Adipocyte (in vitro differentiated cells): ENCODE measurements at places on chromosomes 3 and 15.

- peak; percentile 72 for DNase-seq
Observed at GRCh38 chr3:121748680-121749275, 763 bp downstream of the GOLGB1 start.

DNA sequence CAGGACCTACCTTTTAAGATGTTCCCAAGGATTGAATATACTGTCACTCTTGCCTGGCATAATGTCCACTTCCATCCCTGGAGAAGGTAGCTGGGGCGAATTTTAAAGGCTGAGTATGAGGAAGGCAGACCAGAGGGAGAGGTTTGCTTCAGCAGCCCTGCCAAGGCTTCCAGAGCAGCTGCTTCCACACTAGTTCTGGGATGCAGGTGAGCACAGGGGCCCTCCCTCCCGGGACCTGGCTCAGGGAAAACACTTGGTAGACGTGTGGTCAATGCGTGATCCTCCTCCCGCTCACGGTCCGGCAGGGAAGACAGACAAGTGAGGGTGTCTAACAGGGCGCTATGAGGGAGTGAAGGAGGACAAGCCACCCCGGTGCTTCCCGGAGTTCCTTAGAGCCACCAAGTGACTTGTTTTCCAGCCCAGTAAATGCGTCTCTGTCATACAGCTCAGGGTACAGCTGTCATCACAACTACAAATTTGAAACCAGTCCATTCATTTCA lies 327.6 kb downstream of the ARRDC4 start:
- DNase-seq = no peak

- no peak for DNase-seq
Observed at GRCh38 chr3:105422645-105423044, 55.9 kb downstream of the ALCAM start.

DNA sequence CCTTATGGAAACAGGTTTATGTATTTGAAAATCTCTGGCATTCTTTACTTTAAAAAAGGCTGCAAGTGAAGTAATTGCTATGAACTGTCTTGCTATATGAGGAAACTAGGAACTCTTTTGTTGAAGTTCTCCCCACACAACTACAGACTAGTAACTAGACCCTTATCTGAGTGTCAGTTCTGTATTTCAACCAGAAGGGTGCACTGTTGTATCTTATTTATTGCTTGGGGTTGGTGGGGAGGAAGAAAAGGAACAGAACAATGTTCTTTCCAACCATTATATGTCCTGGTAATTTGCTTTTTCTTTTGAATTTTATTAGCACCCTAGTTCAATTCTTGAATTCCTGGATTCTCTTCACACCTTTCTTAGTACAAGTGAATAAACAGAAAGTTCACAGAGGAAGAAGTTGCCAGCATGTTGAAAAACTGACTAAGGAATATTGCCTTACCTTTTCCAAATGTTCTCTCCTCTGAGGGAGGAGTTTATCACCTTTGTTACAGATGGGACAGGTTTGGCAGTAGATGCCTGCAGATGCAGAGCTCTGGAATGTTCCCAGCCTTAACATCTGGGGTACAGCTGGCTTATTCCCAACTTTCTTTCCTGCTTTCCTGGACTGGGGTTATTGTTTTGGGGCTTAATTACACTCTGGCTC lies 162.4 kb upstream of the CFAP20DC start:
- peak; percentile 85 for DNase-seq

DNA sequence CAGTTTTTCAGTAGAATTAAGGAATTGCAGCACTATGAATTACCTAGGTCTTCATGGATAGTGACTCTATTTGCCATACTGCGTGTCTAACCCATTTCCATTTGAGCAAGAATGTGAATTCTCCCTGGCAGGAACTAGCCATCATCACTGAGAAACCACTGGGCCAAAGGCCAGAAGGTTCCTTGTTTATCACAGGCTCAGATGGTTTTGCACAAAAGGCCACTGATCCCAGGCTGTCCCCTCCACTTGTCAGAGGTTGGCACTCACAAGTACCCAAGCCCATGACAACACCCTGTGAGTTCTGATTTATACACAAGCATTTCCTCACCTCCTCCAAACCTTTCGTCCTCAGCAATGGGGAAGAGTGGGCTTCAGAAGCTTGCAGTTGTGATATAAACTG lies 131.8 kb downstream of the FOXB1 start:
- DNase-seq = no peak

- no peak for DNase-seq
Observed at GRCh38 chr3:139339219-139339906, 4.5 kb upstream of the MRPS22 start.

DNA sequence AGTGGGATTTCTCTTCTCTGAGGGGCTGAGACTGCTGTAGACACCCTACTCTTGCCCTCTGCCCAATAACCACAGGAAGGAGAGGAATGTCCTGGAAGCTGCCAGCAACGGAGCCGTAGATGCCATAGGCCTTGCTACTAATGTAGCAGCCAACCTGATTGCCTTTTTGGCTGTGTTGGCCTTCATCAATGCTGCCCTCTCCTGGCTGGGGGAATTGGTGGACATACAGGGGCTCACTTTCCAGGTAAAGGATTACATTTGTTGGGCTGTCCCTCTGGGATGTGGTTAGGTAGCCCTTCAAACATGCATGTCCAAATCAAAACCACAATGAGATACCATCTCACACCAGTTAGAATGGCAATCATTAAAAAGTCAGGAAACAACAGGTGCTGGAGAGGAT lies 16.1 kb downstream of the SLC28A2 start:
- no peak for DNase-seq

- DNase-seq = no peak
Observed at GRCh38 chr3:184811034-184811433, 932 bp upstream of the VPS8 start.

- no peak for DNase-seq
Observed at GRCh38 chr15:45242289-45242688, 9.7 kb upstream of the SLC28A2 start.

- no peak for DNase-seq
Observed at GRCh38 chr3:98014268-98014585, 20.9 kb downstream of the GABRR3 start.

DNA sequence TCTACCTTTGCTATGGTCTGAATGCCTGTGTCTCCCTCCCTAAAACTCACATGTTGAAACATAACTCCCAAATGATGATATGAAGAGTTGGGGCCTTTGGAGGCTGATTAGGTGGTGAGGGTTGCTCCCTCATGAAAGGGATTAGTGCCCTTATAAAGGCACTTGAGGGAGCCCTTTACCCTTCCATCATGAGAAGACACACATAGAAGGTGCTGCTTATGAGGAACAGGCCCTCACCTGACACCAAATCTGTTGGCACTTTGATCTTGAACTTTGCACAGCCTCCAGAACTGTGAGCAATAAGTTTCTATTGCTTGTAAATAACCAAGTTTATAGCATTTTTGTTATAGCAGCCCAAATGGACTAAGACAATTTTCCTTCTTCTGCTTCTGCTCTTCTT lies 76.2 kb upstream of the ADAMTS9 start:
- DNase-seq = no peak

- DNase-seq = peak; percentile 64
Observed at GRCh38 chr15:65980824-65981456, 111.6 kb downstream of the RAB11A start.

GRCh38 chr3:84547207-84547606 lies 411.6 kb upstream of the CADM2 start:
- DNase-seq = no peak

DNA sequence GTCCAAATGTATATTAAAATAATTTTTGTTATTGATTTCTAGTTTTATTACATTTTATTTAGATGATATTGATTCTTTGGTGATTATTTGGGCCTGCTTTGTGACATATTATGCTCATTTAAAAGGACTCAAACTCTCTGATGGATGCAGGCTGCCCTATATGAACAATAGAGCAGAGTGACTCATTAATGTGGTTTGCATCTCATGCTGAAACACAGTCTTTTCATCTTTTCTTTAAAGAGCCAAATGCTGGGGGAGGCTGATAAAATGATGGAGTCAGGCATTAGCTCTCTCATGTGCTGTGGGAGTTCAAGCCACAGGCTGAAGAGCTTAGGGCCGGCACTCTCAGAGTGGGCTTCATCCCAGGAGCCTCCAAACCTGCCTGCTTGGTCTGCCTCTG lies 7.2 kb downstream of the PLA1A start:
- peak; percentile 22 for DNase-seq

DNA sequence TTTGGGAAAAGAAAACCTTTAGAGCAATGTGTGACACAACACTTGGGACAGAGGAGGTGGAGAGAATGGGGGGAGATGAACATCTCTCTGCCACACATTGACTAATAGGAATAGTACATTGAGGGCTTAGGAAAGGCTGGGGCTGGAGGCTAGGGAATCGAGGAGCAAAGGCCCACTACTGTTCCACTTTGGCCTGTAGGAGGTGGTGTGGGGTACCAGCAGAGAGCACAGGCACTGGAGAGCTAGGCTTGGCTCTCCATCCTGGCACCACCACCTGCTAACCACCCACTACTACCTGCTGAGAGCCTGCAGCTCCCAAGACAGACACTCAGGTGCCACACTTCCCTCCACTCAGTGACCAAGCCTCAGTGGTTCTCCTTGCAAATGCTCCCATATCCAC lies 19.4 kb downstream of the CCDC32 start:
- no peak for DNase-seq

- DNase-seq = no peak
Observed at GRCh38 chr3:60046210-60046609, 996.4 kb upstream of the CFAP20DC start.

GRCh38 chr3:54931182-54931581 lies 3.3 kb upstream of the LRTM1 start:
- no peak for DNase-seq

GRCh38 chr3:124246949-124247348 lies 255.0 kb upstream of the ROPN1 start:
- peak; percentile 16 for DNase-seq

- DNase-seq = no peak
Observed at GRCh38 chr3:94709249-94709902, 646.5 kb downstream of the NSUN3 start.

DNA sequence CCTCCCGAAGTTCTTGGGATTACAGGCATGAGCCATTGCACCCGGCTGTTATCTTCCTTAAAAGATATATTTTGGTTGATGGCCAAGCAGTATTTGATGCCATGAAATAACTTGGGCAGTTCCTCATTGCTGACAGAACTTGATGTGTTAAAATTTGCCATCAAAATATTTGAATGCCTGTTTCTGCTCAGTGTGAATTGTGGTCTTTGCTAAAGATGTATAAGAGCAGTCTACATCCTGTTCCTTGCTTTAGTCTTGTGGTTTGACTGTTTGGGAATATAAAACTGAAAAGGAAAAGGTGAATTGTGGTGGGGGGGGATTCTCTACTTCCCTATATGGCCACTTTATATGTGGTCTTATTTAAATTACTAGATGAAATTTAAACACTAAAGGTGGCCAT lies 14.0 kb downstream of the TRIM71 start:
- DNase-seq = no peak

DNA sequence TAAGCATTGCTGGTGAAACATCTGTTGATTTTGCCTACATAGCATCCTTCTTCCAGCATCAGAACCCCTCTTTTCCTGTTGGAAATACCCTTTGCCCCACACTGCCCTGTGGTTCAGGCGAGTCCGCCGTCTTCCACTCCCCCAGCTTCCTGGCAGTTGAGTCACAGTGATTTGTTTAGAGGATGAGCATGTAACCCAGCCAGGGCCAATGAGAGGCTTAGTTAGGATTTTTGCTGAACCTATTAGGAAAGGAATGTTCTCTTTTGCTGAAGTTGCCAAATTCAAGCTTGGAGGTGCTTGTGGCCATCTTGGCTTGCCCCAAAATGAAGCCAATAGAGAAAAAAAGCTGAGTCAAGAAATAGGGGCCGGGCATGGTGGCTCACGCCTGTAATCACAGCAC lies 19.0 kb upstream of the MEX3B start:
- DNase-seq = no peak

DNA sequence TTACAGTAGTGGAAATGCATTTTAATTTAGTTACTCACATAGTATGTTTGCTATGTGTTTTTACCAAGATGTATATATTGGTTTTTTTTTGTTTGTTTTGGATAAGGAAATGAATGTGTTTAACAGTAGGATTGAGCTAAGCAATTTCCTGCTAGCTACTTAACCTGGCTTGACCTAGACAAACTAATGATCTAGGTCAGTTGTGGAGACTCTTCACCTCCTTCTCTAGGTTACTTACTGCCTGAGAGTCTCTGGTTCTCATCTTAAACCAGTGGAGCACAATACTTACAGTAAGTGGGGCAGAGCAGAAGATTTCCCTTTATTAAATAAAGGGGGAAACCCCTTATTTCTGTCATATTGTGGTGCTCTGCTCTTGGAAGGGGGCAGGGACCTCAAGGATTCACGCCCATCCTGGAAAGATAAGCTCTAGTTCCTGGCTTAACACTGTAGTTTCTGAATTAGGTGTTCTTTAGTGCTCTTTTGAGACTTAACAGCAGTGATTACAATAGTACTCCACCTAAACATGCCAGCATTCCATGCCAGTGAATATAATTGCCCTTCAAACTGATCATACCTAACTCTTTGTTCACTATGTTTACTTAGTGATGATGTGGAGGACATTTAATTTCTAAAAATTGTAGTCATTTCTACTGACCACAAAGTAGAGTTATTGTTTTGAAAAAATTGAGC lies 79.9 kb downstream of the UBP1 start:
- DNase-seq = peak; percentile 84

DNA sequence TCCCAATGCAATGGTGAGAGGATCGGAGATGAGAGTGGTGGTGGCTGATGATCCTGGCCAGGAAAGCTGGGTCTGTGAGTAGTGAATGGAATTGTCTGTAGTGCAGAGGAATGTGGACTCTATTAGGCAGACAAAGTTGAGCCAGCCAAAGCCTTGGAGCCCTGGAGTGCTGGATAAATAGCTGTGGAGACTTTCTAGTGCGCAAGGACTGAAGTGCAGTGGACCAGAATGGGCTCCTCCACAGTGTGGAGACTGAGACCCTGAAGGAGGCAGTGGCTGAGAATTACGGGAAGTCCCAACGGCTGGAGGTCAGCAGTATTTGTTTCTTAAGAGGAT lies 874 bp downstream of the ZNF662 start:
- DNase-seq = no peak
